KBM-7 (cell line): ENCODE measurements at places on chromosomes 2 and 18.

DNA sequence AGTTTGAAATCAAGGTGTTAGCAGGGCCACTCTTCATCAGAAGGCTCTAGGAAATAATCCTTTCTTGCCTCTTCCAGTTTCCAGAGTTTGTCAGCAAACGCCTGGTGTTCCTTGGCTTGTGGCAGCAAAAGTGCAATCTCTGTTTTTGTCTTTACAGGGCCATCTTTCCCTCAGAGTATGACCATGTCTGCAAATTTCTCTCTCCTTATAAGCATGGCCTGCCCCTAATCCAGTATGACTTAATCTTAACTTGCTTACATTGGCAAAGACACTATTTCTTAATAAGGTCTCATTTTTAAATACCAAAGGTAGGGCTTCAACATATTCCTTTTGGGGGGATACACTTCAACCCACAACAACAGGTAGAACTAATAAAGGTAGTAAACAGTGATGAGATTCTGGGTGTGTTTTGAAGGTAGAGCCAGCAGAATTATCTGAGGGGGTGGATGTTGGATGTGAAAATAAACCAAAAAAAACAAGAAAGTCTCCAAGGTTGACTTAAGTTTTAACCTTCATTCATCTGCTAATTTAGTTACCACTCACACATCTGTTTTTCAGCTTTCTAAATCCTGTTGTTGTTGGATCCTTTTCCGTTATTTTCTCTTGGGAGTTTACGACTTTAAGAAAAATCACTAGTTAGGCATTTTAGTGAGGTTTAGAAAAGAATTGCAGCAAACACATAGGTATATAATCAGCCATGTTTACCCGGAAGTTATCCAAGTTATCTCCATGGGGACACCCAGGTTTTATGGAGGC, 234.4 kb upstream of the FIGN start:
- no peak for DNase-seq

DNA sequence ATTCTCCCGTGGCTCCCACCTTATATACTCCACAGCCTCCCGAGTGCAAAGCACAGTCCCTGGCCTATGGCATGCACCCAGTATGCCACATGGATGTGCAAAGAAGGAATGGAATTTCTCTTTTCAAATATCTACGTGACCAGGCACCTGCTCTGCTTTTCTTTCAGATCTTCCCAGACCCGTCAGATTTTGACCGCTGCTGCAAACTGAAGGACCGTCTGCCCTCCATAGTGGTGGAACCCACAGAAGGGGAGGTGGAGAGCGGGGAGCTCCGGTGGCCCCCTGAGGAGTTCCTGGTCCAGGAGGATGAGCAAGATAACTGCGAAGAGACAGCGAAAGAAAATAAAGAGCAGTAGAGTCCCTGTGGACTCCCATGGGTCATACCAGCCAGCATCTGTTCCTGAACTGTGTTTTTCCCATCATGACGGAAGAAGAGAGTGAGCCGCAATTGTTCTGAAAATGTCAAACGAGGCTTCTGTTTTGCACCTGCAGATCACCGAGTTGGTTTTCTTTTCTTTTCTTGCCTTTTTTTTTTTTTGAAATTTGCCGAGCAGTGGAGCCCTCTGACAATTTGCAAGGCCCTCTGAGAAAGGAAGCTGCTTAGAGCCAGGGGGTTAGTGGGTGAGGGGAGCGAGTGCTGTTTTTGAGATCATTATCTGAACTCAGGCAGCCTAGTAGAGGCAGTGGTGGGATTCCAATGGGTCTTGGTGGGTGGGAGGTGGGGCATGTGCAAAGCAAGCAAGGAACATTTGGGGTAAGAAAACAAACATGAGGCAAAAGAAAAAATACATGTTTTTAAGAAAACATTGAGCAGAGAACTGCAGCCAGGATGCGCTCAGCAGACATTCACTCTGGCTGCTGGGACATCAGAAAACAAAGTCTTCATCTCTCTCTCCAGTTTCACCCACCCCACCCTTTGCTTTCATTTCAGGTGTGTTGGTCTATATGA, 26.2 kb downstream of the LBH start:
- no peak for DNase-seq

GRCh38 chr2:241950413-241951315, 81.1 kb downstream of the RTP5 start:
- peak; percentile 62 for DNase-seq

DNA sequence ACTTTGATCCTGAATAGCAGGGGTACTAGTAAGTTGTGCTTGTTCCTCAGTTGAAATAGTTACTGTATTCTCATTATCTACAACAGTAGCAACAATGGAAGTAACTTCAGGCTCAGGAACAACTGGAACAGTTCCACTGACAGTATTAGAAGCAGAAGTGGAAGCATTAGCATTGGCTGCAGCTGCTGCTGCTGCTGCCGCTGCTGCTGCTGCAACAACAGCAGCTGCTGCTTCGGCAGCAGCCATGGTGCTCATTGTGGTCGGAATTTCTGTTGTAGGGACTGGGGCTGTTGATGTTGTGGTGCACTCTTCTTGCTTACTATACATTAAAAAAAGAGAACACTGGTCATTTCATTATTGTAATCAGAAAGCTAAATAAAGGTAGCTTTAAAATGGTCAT, 40.8 kb downstream of the PRPF40A start:
- DNase-seq: no peak

DNA sequence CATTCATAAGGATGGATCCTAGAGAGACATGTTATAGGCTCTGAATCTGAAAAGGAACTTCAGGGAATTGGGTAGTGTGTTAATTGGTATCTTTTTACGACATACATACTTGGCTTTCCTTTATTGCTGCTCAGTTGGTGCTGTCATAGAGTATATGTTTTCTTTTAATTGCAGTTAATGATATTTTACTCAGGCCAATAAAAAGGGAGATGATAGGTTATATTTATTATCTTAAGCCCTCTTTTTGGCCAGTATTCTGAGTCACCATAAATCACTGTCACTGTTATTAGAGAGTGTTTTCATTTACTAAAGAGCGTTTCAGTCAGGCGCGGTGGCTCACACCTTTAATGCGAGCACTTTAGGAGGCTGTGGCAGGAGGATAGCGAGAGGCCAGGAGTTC, 47.6 kb downstream of the RALBP1 start:
- no peak for DNase-seq

DNA sequence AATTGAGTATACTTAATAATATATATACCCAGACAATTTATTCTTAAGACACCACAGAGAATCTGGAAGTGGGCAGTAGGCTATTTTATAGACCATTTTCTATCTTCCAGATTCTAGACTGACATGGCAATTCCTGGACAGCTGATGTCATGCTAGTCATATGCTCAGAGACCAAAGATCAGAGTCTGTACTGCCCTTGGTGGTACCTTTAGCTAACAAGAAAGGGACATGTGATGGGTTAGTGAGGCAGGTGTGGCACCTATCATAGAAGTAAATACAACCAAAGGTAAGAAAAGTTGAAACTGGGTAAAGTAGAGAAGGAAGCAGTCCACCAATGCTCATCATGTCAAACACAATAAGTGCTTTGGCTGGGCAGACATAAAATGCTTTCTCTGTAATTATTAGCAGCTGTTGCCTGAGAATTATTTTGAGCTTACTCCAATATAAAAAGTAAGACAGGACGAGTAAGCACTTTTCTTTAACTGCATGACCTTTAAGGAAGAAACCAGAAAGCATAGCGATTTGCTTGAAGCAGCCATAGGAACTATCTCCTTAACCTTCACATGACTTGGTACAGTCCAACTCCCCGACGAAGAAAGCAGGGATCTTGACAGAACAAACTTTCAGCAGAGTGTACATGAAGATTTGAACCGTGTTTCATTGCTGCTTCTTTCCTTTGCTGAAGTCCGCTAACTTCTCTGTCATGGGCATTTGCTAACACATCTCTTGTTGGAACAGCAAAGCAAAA, 47.1 kb downstream of the SLC40A1 start:
- DNase-seq: no peak

GRCh38 chr2:241033336-241033987, 35.0 kb downstream of the SNED1 start:
- no peak for DNase-seq

DNA sequence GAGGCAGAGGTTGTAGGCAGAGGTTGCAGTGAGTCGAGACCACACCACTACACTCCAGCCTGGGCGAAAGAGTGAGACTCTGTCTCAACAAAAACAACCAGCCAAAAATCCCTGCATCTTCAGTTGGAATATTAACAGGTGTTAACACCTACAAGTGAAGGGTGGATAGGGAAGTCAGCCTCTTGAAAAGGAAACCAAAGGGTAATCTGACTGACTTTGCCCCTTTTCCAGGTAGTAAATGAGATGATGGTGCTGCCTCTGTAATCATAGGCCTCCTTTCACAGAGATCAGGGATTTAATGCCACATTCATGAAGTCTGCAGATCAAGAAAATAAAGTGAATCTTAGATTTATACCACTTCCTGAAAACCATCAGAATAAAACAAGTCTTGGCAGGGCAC, 133.6 kb downstream of the GALNT1 start:
- DNase-seq: no peak

GRCh38 chr2:179793238-179793637, 68.2 kb downstream of the ZNF385B start:
- no peak for DNase-seq

- DNase-seq: peak; percentile 93
Measured at GRCh38 chr18:44507729-44508325, 172.9 kb upstream of the SETBP1 start.

GRCh38 chr2:58762176-58762781, 521.2 kb upstream of the FANCL start:
- peak; percentile 96 for DNase-seq
